Inflammatory macrophage treated with lipopolysaccharide for 1 hour (primary cell): ENCODE measurements at places on chromosomes 1 and 21.
A peak's percentile ranks its signal among the peaks of the same experiment; 100 is the strongest.

DNA sequence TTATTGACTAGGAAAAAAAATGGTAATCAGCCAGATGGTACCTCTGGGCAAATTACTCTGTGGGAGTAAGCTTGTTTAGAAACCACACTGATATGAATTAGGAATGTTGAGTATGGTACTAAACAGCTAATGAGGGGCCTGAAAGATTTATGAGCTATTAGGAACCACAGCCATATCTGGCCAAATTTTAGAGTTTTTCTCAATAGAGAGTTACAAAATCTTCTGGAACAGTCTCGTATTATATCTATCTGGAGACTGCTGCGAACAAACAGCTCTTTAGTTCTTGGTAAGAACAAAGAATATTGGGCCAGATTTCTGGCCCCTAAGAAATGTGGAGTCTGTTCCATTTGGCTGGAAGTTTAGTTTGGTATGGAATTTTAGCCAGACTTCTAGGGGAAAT lies 4.9 kb upstream of the PODN start:
- DNase-seq, result no peak

GRCh38 chr1:30779294-30780071 lies 21.9 kb upstream of the LAPTM5 start:
- peak; percentile 96 for DNase-seq

GRCh38 chr1:210376836-210377372 lies 48.2 kb downstream of the HHAT start:
- no peak for DNase-seq

DNA sequence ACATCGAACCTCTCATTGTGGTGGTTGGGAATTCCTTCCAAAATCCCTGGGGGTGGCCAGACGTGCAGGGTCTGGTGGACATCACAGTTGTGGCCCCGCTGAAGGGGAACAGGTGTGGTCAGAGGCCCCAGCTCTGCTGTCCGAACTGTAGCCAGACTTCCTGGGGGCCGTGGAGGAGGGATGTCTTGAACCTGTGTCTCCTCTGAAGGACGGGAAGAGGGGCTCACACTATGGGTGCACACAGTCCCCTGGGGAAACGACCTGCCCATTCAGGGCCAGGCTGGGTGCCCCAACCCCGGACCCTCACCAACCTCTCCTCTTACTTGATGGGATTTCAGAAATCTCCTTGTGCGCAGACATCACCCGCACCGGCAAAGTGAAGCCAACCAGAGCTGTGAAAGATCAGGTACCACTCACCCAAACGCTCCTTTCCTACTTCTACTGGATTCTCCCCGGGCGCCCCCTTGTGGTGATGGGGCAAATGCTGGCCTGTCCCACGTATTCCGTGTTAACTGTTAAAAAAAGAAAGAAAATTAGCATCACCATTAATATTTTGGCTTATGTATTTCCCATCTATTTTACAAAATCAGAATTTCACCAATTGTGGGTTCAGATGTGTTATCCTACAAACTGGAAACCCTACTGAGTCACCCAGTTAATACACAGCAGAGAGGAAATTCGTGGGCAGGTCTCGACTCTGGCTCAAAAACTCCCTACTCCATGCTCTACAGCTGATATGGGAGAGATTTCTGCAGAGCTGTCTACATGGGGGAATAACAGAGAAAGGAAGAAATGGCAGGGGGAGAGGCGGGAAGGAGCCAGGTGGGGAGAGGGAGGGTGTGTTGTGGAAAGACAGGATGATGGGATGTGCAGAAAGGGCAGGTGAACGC lies 28.1 kb downstream of the PADI4 start:
- DNase-seq, result peak; percentile 74

DNA sequence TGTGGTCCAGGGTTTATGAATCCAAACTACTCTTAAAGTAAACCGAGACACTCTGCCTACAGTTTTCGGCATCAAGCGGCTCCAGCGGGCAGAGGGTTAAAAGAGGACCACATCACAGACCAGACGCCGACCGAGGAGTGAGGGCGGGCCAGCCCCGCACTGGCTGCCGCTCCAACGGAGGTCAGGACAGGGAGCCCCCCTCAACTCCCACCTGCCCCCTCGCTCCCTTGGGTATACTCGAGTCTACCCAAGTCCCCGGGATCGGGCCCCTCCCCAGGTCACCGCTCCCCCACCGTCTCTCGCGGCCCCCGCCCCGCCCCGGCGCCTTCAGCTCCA lies 312 bp downstream of the ARNT start:
- DNase-seq, result peak; percentile 45

DNA sequence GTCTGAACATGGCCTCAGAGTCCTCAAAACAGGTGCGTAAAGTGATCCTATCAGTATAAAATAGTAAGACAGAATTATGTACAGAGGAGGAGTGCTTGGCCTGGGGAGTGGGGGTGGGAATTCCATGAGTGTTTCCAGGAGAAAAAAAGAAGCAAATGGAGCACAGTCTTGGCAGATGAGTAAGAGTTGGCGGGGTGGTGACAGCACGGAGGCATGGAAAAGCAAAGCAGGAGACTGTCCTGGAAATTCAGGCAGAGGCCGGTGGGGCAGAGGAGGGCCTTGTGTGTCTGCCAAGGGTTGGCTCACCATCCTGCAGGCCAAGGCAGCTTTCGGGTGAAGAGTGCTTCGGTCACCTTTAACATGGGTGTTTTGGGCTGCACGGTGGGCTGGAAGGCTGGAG lies 63.4 kb downstream of the OPTC start:
- no peak for DNase-seq

GRCh38 chr21:36422279-36423098 lies 37.3 kb downstream of the CHAF1B start:
- peak; percentile 75 for DNase-seq

- peak; percentile 51 for DNase-seq
These were observed 3.1 kb upstream of the P3R3URF start for GRCh38 chr1:46179138-46180081.

- peak; percentile 21 for DNase-seq
These were observed 34.9 kb upstream of the SCYL3 start for GRCh38 chr1:169928438-169929209.

GRCh38 chr1:208885060-208885459 lies 640.9 kb upstream of the PLXNA2 start:
- no peak for DNase-seq

DNA sequence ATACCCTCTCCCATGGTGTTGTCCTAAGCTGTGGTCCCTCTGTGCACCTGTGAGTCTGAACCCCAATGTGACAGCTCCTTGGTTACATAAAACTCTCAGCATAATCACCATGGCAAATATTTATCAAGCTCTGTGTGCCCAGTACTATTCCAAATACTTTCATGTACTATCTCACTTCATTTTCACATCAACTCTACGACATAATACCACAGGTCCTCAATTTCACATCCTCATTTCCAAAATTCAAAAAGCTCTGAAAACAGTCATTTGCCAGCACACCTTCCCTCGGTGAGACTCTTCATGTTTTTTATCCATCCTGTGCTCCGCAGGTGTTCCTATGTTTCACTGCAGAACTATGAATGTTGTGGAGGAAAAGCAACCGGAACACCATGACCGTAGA lies 12.4 kb upstream of the CREG1 start:
- no peak for DNase-seq

DNA sequence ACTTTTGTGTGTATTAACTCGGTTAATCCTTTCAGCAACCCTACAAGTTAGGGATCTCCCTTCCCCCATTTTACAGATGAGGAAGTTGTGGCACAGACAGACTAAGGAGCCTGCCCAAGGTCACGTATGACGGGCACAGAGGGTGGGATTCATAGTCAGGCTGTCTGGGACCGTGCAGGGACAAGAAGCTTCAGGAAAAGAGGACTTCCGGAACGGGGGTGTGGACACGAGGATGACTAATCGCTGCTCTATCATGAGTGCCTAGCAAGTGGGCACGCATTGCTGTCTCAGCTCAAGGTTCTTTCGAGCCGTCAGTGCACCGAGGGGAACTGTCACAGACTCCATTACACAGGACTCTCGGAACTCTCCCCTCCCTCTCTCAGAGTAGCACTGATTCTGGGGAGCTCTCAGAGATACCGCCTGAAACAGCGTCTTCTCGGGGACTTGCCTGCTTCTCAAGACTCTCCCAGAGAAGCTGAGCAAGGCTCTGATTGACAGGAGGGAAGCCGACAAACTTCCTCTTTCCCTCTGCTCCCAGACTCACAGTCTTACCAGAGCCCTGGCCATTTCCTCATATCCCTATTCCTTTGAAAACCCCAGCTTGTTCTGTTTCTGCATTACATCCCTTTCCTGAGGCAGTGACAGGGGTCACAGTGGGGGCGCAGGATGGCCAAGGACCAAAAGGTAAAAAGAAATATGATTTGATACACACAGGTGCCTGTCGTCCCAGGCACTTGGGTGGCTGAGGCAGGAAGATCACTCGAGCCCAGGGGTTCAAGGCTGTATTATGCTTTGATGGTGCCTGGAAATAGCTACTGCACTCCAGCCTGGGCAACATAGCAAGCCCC lies 14.4 kb downstream of the FHAD1 start:
- DNase-seq, result peak; percentile 97

- no peak for DNase-seq
These were observed 7.7 kb upstream of the LMNA start for GRCh38 chr1:156106624-156107488.

GRCh38 chr1:235199441-235199840 lies 38.4 kb upstream of the RBM34 start:
- DNase-seq, result peak; percentile 33
